ENCODE measurements at places on chromosomes 3 and 15.

GRCh38 chr3:154168998-154169795, 48.0 kb downstream of the ARHGEF26 start:
- DNase-seq, result no peak

GRCh38 chr15:60758961-60759729, 280.2 kb upstream of the ICE2 start:
- no peak for DNase-seq

DNA sequence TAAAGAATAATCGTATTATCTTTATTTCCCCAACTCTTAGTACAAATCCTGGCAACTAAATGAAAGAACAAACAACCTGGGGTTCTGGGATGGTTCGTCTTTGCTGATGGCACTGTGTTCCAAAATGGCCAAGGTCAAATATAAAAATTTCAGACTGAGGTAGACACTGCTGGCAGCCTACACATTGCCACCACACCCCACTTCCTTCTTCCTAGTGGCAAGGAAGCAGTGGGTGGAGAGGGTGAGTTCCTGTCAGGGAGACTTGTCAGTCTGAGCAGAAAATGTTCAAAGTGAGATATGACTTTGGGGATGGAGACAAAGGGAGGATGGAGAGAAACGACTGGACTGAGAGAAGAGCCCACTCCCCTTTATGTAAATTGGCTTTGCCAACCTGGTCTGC, 69.6 kb downstream of the LMCD1 start:
- DNase-seq, result no peak

GRCh38 chr3:78610462-78611125, 1157.2 kb downstream of the ROBO1 start:
- no peak for DNase-seq

DNA sequence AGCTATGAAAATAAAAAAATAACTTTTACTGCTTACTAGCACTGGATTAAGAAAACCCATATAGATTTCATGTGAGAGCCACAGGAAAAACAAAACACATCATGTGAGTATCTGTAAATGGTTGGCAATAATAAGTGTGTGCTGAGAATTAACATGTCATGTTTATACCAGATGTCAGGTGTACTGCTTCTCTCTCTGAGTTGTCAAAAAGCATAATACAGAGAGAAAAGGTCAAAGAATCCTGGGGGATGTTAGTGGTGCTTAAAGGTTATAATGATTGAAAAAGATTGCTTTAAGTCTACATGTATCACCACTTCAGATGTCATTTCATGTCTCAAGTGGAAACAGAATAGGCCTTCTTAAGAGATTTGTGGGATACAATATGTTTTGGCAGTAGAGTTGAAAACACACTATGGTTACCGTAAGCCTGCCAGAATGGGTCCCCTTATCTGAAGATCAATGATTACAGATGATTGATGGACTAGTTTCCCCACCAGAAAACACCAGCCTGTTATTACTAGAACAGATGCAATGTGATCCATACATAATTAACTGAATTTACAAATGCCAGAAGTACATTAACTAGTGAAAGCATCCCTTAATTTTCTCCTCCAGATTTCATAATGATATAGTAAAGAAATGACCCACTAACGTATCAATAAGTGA, 204.1 kb downstream of the CNTN3 start:
- no peak for DNase-seq

DNA sequence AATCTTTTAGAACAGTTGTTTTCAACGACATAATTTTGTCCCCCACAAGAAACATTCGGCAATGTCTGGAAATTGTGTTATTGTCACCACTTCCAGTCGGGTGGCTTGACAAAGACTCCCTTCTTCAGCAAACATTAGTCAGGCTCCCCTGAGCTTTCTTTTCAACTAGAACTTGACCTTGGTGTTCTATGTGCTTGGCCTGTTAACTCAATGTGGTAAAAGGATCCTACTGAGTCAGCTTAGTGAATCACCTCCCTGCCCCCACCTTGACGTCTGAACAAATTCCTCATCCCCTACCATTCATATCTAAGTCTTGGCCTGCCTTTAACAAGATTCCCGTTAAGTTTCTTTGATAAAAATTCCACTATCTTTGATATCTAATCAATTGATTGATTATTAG, 465.0 kb upstream of the ROBO1 start:
- DNase-seq, result no peak

- no peak for DNase-seq
Observed at GRCh38 chr3:135023996-135024658, 229.1 kb downstream of the EPHB1 start.
